ENCODE measurements at places on chromosomes 6 and 20. TPM values are rescaled to one million over a fixed set of nuclear protein-coding genes. Genes with fewer than 3 reads are reported as not detected.

The RWDD2A gene
- total RNA-seq = 1.8 TPM

GRCh38 chr20:19253916-19254820 is 41.7 kb downstream of the SLC24A3 start:
- peak; percentile 13 for DNase-seq

GRCh38 chr20:416950-417800 is 9.1 kb downstream of the RBCK1 start:
- DNase-seq = no peak

GRCh38 chr6:133553652-133554051 is 312.5 kb downstream of the EYA4 start:
- peak; percentile 56 for DNase-seq

- DNase-seq = no peak
These were observed 28.2 kb upstream of the TAF8 start for GRCh38 chr6:42021847-42022754.

The CYP24A1 gene
- 6.9 TPM for total RNA-seq

DNA sequence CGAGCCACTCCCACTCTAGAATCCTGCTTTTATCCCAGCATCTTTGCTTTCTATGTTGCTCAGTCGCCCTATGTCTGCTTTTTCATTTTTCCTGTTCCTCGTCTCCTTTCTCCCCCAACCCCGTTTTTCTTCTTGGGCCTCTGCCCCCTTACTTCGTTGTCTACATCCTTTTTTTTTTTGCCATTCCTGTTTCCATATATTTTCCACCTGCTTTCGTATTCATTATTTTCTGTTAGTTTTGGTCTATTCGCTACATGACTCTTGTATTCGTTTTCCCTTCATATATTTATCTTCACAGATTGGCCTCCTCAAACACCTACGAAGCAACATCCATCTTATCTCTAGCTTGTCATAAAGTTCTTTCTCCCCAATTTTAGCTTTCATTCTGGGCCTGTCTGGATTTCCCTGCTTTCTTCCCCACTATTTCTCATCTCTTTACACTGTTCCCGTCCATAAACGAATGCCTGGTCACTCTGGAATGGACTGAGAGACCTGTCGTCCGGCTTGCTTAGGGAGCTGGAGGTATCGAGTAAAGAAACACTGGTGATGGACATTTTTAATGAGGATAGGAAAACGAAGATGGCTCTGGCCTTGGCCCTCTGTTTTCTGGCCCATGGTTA is 915 bp downstream of the PRRC2A start:
- DNase-seq = no peak

DNA sequence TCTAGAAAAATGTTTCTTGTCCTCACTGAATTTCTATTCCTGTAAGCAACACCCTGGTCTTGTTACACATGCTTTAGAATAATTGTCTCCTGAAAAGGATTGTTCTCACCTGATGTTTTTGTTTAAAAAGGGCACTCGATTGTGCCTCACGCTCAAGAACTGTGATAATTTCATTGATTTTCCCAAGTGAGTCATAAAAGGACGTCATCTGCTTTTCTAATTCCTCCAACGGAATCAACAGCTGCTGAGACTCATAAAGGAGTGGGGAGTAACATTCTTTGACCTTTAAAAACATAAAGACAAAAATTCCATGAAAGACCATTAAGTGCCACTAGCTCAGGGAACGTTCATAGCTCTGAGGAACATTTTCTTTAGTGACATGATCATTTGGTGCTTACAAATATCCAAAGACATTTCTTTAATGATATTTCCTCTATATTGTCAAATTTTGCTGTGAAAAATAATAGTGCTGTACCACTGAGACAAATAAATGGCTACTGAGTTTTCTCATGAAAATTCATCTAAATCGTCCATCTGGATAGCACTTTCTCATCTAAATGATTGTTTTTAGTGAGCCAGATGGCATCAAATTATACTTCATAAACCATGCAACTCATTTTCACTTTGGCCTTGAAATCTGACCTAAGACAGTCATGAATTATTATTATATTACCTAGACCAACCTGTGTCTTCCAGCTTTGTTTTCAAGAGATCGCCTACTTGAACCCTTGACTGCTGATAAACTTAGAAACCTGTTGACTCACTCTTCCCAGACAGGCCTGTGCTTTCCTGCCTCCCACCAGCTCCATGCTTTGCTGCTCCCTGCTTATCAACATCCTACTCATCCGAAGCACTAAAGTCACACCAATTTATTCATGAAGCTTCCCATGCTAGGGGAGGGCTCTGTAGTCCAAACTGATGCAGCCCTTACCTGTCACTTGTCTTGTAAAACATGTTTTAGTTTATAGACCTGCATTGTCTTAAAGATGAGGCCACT is 178.2 kb downstream of the SYNE1 start:
- DNase-seq = peak; percentile 6

DNA sequence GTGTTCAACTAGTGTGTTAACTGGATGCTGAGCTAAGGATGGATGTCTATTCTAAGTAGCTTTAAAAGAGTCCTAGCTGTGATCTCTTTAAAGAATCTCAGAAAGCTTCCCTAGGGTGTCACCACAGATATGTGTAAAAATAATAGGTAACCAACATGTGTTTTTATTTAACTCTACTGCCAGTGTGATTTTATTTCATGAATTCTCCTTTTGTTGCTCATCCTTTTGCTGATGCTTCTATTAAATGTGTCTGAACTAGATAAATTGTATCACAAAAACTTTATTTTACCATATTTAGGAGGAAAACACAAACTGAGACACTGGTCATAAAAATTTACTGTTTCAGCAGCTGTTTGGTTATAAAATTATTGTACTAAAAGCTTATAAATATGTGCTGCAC is 809.4 kb upstream of the CITED2 start:
- no peak for DNase-seq

DNA sequence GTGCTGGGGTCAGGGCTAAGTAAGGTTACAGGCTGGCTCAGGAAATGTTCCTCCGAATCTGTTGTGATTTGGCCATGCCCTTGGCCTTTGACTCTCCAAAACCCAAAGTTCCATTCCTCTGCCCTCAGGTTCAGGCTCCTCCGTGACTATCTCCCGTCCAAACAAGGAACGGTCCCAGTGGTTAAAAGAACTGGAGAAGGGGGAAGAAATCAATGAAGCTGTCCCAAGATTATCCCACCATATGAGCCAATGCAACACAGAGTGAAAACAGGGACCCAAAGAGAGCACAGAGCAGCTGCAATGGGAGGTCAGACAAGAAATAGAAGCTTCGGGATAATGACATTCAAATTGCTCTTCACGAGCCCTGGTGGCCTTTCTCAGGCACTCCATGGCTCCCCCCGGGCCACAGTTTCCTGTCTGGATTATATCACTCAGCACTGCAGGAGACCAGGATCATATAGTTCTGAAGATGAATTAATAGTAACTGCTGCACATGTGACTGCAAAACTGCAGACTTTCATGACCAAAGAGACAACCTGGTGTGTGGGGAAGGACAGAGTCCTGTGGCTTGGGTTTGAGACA is 211.3 kb downstream of the ZNF217 start:
- no peak for DNase-seq

DNA sequence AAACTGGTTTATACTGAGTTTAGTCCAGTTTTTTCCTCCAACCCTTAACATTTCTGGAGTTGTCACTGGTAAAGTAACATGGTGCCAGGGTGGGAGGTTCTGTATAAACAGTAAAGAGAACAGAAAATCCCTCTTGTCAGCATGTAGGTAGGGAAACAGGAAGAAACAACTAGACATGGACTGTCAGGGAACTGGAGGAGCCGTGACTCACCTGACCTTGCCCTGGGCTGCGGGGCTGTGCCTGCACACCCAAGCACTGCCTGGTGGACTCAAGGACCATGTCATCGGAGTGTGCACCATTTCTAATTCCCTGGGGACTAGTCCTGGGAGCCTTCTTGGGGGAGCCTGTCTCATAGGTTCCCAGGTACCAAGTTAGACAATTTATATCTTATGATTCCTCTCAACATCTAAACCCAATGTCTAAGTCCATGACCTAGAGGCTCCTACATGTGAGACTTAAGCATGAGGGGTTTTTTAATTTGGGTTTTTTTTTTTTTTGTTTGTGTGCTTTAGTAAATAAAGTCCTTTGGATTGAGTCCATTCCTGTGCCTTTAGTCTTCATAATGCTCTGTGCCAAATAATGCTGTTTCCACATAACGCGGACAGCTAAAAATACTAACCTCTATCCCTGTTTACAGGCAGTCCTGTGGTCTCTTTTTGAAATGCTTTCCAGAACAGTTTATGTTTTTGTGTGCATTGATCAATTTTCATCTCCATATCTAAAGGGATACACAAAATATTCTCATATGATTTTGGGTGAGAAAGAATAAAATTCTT is 136.9 kb upstream of the SUPT3H start:
- peak; percentile 62 for DNase-seq

DNA sequence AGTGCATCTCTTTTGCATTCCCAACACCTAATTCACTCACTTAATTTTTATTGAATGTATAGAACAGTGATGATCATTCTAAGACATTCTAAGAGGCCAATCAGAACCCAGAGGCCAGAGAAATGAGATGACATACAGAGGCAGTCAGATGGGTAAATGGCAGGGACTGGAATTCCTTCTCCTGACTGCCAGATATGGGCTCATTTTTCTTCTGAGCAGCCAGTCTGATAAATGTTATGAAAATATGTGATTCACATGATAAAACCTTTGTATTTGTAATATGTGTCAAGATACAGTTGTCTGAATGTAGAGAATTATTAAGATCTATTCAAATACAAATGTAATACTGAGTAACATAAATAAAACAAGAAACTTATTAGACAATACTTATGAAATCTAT is 277.8 kb downstream of the EPM2A start:
- DNase-seq = no peak

- peak; percentile 94 for DNase-seq
These were observed 276.0 kb downstream of the TFAP2A start for GRCh38 chr6:10138917-10139316.

- DNase-seq = no peak
These were observed 6.0 kb downstream of the APMAP start for GRCh38 chr20:24986436-24987015.

DNA sequence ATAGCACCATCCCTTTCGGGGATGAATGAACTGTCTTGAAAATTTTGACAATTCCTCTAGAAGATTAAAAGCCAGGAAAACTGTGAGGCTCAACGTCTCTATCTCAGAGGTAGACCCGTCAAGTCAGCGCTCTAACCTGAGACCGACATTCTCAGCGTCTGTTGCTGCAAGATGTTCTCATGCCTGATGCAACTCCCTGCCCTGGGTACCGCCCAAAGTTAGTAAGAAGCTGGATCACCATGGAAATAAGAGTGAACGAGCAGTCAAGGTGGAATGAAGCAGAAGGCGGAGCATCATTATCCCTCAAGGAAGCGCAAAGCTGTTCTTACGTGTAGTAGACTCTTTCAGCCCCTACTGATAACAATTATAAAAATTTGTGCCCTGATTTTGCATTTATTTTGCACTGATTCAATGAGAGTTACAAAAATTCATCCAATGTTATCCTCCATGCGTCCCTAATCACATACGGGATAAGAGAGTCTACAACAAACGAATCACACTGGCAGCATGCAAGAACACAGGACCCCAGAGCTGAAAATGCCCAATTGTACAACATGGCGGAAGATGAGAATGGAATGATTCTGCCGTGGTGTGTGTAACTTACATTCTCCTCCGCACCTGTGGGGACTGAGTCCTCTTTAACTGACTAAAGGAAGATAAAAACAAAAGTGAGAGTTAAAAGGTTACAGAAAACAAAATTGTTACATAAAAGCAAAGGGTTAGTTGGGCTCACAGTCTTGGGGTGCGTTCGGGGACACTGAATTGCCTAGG is 95.4 kb downstream of the BCAS1 start:
- no peak for DNase-seq

DNA sequence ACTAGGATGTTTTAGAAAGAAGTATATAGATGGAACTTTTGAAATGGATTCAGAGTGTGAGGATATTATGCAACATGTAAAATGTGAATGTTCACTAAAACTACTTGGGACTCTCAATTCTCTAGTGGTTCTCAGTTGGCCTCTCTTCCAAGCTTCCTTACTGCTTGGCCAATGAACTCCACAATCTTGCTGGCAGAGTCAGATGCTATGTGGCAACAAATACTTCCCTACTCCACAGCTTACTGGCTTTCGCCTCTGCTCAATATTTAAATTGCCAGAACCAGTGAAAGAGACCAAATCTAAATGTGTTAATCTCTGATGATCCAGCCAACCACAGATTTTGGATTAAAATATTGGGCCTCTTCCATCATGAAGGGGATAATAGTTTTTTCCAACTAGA is 138.4 kb downstream of the HTR1B start:
- no peak for DNase-seq

DNA sequence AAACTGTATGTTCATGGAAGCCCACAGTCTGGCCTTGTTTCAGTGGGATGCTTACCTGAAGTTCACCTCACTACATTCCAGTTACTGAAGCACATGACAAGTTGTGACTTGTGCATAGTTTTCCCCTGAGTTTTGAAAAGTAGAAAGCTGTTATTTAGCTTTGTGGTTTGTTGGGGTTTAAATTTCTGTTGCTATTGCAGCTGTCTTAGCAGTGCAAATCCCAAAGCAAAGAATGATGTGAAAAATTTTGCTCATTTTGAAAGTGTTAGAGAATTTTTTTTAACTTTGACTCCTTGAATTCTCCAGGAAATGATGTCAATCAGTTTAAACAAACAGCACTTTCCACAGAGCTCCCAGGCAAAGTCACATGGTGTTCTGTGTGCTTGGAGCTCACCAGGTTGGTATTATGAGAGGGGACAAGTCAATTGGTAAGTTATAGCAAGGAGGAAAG is 268.4 kb downstream of the ADGRG6 start:
- DNase-seq = peak; percentile 89

- DNase-seq = peak; percentile 61
These were observed at the start of gene TAPBP for GRCh38 chr6:33313709-33314514. TAPBP (minus strand) TSS chr6:33314078; CDS start chr6:33314041, 37 bp downstream.

DNA sequence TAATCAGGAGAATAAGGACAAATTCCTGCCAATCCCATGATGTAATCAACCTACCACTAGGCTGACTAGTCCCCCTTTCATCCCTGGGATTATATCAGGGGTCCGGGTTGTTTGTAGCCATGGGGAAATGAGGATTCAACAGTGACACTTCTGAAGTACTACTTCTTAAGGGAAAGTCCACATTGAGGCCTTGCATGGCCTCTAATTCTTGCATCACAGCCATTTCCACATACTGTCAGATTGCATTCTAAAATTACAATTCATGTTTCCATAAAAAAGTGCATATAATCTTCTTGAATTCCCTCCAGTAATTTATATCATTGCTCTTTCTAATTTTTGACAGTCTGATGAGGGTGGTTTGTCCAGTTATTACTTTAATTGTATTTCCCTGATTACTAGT is 184.2 kb downstream of the PHF3 start:
- DNase-seq = no peak

The NR2E1 gene
- total RNA-seq = not detected

DNA sequence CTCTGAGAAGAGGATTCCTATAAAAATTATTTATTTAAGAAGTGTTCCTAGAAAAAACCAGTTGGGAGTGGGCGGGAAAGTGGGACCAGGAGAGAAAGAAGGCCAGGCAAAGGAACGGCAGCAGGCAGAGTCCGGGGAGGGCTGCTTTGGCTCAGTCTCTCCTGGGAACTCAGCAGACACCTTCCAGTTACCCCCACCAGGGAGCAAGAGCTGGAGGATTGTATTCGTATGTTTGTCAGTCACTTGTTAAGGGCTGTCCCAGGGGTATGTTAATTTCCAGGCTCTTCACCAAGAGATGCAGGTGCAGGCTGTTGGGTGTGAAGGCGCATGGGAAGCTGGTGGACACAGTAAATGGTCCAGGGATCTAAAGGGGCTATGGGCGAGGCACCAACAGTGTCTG is 53.0 kb upstream of the CHD6 start:
- no peak for DNase-seq

GRCh38 chr6:111604259-111605099 is 1.2 kb downstream of the TRAF3IP2 start:
- DNase-seq = peak; percentile 73

The LRRC73 gene
- 0.13 TPM for total RNA-seq
